ENCODE measurements at places on chromosomes 5 and 9. TPM values are rescaled to one million over a fixed set of nuclear protein-coding genes. Genes with fewer than 3 reads are reported as not detected.

DNA sequence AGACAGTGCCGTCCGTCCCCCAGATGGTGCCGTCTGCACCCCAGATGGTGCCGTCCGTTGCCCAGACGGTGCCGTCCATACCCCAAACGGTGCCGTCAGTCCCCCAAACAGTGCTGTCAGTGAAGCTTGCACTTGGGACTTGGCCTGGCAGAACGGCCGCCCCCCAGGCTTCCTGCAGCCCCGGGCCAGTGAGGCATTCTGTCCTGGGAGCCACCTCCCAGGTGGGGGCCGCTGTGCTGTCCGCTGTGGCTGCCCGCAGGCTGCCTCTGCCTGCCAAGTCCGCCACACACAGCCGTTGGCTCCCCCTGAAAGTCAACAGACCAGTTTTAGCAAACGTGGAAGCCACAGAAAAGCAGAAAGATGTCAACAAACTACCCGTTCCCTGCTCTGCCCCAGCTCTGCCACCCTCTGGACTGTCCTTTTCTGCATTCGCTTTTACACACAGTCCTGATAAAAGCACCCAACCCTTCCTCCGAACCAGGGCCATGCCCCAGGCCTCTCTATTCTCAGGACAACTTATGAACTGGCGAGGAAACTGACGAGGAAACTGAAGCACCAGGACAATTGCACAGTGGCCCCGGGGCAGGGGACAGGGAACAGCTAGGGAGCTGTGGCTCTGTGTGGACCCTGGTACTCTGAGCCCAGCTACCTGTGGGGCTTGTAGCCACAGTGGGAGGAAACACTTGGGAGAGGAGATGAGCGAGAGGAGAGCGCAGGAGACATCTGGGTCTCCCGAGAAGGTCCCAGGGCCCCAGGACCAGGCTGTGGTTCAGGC, 39.6 kb upstream of the RXRA start:
- DNase-seq: no peak

DNA sequence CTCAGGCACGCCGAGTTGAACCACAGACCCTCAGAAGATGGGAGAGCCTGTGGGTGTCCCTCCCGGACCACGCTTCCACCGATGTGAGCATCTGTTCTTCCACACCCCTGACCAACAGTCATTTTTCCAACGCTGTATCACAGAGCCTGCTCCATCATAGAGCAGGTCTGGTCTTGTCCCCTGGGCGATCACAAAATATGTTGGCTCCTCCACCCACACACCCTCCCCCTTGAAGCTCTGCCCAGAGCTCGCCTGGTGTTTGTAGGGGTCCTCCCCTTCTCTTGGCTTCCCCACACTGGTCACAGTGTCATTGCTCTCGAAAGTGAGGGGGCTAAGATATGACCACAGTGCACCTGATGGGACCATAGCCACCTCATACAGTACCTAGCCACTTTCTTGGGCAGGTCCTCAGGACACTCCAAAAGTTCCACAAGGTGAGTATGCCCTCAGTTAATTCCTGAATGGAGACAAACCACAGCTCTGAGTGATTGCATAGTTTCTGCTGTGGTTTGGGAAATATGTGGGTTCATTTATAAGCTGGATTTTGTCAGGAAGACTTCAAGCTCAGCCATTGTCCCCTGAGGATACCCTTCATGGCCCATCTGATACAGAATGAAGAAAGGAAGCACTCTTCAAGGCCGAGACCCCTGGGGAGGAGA, 3.5 kb upstream of the ZNF618 start:
- no peak for DNase-seq

GRCh38 chr5:61071526-61071925, 90.7 kb downstream of the SMIM15 start:
- DNase-seq: no peak

- DNase-seq: no peak
Measured at GRCh38 chr5:77311214-77311571, 100.7 kb downstream of the PDE8B start.

DNA sequence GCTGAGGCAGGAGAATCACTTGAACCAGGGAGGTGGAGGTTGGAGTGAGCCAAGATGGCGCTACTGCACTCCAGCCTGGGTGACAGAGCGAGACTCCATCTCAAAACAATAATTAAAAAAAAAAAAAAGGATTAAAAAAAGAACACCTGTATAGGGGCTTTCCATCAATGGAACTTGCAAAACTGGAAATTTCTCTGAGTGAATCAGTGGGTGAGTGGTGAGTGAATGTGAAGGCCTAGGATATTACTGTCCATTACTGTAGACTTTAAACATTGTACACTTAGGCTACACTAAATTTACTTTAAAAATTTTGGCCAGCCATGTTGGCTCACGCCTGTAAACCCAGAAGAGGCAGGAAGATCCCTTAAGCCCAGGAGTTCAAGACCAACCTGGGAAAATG, 5.7 kb upstream of the RARS1 start:
- DNase-seq: no peak

DNA sequence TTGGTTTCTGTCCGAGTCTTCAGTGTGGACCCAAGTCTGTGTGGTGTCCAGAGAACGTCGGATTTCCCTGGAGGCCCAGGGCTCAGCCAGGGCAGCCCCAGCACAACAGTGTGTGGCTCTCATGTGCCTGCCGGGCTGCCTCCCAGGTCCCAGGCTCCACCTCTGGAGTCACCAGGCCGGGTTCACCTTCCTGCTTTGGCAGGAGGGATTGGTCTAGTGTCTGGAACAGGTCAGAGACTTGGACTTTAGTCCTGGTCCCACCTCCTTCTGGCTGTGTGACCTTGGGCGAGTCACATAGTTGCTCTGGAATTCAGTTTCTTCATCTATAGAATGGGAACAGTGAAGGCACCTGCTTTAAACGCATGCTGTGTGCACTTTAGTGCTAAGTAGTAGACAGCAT, 3.2 kb downstream of the DOLPP1 start:
- no peak for DNase-seq

RHOBTB3 gene
- 101 TPM for total RNA-seq

TAF1L gene
- not detected for total RNA-seq
